ENCODE measurements at places on chromosomes 6 and 20.
A peak's percentile ranks its signal among the peaks of the same experiment; 100 is the strongest.

DNA sequence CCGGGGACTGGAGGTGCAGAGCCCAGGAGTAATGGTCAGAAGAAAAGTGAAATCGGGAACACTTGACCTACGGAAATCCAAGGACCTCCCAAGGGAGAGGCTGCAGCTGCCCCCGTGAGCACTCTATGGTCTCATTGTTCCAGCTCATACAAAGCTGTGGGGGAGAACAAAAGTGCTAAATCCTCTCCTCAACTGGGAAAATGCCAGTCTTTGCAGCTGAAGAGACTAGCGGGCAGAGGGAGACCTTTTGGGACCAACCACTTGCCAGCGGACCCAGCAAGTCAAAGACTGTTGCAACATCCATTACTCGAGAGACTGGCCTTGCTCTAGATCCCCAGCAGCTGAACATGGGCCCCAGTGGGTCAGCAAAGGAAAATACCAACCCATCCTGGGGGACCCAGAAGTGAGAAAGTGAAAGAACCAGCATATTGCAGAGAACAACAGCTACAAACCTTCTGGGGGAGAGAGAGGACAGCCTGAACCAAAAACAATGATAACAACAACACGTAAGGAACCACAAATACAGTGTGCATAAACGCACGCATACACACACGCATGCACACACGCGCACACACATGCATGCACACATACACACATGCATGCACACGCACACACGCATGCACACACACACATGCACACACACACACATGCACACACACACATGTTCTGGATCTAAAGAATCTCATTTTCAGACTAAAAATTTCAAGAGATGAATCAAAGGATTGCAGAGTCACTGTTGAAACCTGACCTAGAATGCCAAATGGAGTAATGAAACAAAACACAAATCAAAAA, 24.7 kb upstream of the ELMO2 start:
- DNase-seq, result no peak

- no peak for DNase-seq
These were observed 111.3 kb downstream of the ADGRG6 start for GRCh38 chr6:142413111-142413510.

DNA sequence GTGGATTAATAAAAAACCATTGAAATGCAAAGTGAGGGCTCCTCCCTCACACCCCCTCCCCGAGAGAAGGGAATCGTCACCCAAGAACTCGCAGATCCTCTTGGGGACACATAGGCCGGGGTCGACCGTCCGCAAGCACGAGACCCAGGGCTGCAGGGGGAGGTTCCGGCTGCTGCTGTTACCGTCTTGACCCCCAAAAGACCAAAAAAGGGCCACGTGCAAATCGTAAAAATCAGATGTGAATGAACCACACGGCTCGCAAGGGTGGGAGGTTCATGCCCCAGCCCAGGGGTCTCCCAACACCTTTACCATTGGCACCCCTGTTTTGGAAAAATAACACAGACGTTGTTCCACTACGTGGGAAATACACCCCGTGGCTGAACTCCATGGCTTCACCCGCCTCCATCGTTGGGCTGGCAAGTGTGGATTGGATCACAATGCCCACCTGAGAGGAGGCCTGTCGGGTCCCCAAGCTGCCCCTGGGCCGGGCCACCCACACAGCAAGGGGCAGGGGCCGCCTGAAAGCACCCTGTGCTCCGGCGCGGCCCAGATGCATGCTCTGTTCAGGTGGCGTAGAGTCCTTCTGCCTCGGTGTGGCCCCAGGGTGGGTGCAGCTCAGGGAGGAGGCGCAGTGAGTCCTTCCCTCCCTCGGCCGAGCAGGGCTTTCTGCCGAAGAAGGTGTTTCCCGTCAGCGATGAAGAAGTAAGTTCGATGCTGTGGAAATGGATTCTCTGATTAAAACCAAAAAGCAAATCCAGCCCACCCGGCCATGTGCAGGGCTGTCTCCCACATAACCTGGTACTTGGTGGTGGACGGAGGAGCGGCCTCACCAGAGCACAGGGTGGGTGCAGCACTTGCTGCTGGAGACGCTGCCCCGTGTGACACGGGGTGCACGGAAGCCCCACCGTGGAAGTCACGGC, 85.0 kb downstream of the YTHDF1 start:
- no peak for DNase-seq

GRCh38 chr6:7467007-7467897, 74.2 kb upstream of the DSP start:
- DNase-seq, result no peak

- peak; percentile 53 for DNase-seq
These were observed at the start of gene MICB for GRCh38 chr6:31497531-31498476. Gene MICB (plus strand): TSS chr6:31498145. CDS start chr6:31498194, 49 bp downstream.

DNA sequence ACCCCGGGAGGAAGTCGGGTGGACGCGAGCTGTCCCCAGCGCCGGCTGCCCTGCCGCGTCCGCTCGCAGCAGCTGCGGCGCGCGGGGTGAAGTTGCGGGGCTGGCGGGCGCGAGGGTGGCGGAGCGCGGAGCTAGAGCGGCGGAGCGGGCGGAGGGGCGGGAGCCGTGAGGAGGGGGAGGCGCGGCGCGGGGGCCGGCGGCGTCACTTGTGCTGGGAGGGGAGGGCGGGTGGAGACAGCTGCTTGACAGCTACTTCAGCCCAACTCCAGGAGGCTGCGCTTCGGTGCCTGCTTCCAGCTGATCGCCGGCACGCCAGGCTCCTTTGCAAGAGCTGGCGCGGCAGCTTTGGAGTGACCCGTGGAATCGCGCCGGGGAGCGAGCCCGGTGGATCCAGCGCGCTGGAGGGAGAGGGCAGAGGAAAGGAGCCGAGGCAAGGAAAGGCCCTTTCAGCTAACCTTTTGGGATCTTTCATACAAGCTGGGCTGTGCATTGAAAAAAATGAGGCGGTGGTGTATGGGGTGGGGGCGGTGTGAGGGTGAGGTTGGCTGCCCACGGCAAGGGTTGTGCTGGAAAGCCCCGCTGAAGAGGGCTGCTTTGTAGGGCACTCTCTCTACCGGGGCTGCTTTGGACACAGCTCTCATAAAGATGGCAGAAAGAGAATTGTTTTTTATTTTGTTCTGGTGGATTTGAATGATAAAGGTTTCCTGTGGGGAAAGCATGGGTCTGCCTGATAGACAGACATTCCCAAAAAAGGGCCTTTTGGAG, 24.6 kb downstream of the RIPOR2 start:
- peak; percentile 80 for DNase-seq

GRCh38 chr20:9838378-9839295, at the start of gene PAK5:
Gene PAK5 (minus strand): TSS chr20:9839076. CDS start chr20:9644328, 194,748 bp downstream.
- peak; percentile 99 for DNase-seq

- DNase-seq, result peak; percentile 48
These were observed 18.9 kb downstream of the PCNA start for GRCh38 chr20:5100684-5101347.

- no peak for DNase-seq
These were observed 749.3 kb downstream of the TENT5A start for GRCh38 chr6:81003156-81003555.

All from NCI-H146 (cell line).